ENCODE measurements at places on chromosomes 4 and X.

DNA sequence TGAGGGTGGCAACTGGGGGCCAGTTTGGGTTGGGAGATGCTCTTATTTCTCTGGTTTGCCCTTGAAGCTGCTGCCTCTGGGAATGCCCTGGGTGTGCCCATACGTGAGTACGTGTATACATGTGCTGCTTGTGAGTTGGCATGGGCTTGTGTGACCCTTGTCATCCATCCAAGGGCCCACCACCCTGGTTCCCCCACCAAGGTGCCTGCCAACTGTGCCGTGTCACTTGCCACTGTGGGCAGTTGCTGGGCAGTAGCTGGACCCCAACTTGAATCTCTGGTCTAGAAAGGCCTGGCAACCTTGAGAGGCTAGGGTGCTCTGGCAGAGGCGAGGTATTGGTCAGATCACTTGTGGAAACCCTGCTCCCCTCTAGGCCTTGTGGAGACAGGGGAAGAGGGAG, 2.4 kb upstream of the HMGB3 start:
- DNase-seq: no peak

DNA sequence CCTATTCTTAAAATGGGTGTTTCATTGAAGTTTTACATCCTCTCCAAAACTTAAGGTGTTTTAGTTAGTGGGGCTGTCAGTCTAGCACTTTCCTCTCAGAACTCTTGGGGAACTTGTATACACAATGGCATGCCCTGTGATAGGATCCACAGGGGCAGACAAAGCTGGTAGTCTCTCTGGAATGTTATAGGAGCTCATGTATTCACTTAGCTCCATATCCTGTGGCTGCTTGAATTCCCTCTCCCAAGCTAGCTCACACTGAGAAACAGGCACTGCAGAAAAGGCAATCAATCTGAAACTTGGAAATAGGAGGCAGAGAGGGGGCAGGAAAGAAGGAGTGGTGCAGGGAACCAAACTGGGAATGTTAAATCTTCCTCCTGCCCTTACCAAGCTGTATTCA, 26.3 kb upstream of the ARMCX2 start:
- no peak for DNase-seq

GRCh38 chr4:12933760-12934221, 550.3 kb downstream of the RAB28 start:
- no peak for DNase-seq

GRCh38 chr4:139558235-139559088, 2.4 kb upstream of the SETD7 start:
- DNase-seq: peak; percentile 18

- no peak for DNase-seq
These were observed 174.2 kb downstream of the NHS start for GRCh38 chrX:17549107-17549651.

DNA sequence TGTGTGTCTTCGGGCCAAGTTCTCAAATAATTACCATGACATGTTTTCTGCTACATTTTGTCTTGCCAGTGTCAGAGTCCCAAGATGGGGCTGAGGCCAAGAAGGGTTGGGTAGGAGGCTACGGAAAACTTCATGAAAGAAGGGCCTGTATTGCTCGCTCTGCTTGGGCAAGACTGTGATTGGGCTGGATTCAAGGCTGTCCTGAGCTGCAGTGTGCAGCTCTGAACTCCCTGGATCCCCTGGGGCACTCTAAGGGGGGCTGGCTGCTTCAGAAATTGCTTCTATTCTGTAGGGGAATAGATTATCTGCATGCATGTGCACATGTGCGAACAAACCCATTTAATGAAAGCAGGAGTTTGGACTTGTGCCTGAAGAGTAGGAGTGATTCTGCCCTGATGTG, 13.6 kb downstream of the TSPAN6 start:
- no peak for DNase-seq

DNA sequence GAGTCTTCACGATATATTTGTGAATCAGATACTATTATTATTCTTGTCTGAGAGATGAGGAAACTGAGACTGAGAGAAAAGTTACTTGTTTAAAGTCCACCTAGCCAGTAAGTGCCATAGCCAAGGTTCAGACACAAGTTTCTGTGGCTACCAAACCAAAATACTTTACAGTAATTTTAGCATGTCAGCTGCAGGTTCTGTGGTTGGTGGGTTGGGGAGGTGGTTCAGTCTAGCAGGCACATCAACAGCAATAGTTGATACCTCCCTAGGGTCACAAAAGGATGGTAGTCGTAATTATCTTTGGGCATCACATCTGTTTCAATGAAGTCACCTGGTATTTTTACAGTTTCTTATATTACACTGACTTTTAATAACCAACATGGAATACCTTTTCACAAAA, 35.6 kb upstream of the EDA2R start:
- no peak for DNase-seq

- no peak for DNase-seq
These were observed 212.2 kb upstream of the GPRIN3 start for GRCh38 chr4:89519771-89520320.

GRCh38 chr4:4631150-4631549, 89.3 kb upstream of the STX18 start:
- DNase-seq: no peak
